ENCODE measurements at places on chromosomes 7 and 10.

- no peak for DNase-seq
Observed at GRCh38 chr7:127258111-127258510, 5.4 kb upstream of the GRM8 start.

DNA sequence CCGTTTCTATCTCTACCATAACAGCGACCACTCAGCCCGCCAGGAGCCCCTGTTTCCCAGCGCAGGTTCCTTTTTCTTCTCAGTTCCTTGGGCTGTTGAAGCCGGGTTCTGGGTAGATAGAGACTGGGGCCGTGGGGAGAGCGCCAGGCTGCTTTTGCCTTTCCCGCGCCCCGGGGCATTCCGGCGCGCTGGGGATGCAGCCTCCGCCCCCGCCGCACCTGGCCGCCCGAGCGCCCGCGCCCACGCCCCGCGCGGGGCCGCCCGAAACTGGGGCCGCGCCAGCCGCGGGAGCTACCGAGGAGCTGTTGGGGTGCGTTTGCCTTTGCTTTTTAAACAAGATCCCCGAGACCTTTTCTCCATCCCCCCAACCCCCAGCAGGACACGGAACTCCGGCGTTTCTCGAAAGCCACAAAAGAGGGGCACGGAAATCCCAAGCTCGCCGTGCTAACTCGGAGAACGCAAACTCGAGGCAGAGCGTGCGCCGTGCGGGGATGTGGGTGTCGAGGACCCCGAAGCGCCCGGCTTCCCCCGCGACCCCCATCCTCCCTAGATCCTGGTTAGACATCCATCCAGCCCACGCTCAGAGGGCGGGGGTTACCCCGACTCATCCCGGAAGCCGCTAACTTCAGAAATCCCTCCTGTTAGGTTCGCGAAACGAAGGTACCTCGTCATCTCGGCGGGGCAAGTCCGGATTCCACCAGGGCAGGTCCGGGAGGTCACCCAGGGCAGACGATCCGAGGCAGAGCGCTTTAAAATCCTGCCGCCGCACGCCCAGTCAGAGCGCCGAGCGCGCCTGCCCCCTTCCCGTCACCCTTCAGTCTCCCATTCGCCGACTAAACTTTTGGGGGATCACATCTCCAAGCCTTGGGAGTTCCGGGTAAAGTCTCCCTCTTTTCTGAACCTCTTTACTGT is 1.0 kb downstream of the GRM8 start:
- DNase-seq: no peak

GRCh38 chr10:106571192-106571946 is 593.1 kb downstream of the SORCS1 start:
- no peak for DNase-seq

- no peak for DNase-seq
Observed at GRCh38 chr7:130419658-130420057, 21.2 kb downstream of the CEP41 start.

DNA sequence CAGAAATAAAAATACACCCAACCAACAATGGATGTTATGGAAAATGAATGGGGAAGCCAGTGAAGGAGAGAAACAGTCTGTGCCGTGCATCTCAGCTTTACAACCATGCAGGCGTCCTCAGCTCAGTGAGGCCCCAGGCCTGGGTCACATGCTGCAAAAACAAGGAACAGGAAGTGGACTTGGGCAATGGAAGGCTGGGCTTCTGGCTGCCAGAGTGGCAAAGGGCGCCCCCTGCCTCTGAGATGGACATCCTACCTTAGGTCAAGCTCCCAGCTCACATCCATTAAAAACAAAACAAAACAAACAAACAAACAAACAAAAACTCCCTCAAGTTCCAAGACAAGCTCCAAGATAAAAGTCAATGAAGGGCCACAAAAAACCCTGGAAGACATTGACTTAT is 54.7 kb upstream of the AFAP1L2 start:
- no peak for DNase-seq

GRCh38 chr10:110378006-110378405 is 73.3 kb upstream of the SMNDC1 start:
- DNase-seq: no peak

- no peak for DNase-seq
Observed at GRCh38 chr10:78215645-78216044, 182.0 kb downstream of the RPS24 start.

DNA sequence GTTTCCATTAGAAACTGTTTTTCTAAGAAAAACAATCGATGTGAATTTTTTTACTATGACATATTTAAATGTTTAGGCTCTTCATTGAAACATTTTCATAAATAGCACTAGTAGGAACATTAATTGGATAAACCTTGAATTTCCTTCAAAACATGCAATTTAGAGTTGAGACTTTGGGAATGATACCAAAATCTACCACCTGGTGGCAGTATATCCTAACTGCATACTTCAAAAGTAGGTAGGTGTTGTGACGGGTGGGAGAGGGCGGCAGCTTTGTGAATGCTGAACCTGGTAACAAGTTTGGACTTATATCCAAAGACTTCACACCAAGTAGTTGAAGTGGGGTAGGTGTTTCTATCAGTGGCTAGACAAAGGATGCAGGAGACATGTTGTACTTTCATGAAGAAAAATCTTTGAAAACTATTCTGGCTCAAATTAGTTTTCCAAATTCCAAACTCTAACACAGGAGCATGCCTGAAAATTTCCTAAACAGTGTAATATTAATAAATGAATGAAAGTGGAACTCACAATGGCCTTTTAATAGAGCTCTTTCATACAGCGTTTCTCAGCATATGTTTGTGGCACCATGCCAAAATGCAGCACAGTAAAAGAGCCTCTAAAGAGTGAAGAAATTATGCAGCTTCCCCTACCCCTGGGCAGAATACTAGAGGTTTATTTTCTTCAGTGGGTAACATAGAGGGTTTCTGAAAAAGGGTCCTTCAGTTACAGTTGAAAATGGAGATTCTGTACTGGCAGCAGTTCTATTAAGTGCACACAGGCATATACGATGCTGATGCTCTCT is 201.0 kb upstream of the TPK1 start:
- peak; percentile 47 for DNase-seq

- DNase-seq: no peak
Observed at GRCh38 chr10:43452356-43452914, 15.5 kb downstream of the ZNF487 start.

DNA sequence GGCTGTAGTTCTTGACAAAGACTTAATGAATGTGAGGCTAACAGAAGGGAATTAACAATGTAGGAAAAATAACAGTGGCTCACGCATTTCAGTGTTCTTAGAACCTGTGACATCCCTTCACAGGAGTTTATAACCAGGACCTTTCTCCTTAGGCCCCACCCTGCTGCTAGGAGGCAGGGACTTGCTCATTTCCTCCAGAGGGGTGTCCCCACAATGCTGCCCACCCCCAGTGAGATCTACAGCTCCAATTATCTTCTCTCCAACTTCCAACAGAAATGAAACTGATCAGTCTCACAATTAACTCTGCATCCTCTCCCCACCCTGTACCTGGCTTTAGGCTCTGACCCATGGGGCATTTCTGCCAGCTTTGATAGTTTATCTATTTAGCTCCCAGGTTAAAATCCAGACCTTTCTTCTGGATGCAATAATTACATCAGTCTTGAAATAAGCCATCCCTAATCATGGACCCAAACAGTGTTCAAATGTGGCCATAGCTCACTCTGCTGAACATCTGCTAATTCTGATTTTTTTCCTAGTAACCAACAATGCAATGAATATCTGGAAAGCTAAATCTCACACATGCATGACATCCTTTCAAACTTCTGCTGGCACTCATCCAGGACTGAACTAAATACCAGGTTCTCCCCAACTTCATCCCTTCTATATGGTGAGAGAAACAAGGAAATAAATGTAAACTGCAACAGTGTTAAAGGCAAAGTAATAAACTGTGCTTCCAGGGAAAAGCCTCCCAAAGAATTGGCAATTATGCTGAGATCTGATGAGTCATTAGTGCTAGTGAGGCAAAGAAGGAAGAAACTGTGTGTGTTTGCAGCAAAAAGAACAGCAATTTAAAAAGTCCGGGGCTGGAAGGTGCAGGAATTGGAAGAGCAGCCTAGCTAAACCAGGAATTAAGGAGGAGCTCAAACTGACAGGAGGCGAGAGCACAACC is 64.6 kb downstream of the HERPUD2 start:
- no peak for DNase-seq

GRCh38 chr7:114363292-114363691 is 51.3 kb upstream of the FOXP2 start:
- no peak for DNase-seq

DNA sequence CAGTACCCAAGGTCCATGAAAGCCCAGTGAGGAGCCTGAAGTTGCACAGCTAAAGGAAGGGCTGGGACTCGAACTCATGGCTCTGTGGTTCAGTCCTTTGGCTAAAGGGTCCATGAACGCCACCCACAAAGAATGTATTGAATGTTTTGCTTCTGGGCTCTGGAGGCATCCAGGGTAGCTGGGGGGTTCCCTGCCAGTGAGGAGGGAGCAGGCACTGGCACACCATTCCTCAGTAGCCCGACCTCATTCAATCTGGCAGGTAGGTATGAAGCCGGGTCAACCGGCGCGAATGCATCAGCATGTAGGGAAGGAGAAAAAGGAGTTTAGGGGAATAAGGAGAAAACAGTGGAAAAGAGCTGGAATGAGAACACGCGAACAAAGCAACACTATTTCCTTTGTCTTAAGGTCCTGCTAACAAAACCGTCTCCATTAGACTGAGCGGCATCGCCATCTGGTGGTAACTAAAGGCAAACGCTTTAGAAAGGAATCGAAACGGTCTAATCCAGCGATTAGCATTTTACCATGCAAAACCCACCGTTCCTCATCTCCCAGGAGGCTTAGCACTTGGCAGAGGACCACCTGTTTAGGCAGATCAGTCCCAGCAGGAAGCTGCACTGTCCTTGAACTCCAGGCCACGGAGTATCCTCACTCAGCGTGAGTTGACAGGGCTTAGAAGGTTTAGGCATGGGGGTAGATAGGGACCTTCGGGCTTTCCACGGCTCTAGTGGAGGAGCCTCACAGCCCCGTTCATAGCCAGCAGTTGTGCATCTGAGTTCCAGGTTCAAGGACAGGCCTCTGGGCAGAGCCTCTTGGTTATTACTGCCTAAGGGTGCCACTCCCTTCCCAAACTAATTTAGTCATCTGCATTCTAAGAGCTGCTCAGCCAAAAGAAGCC is 122.8 kb downstream of the UBE2H start:
- DNase-seq: no peak

GRCh38 chr10:6583447-6583846 is 3.4 kb upstream of the PRKCQ start:
- no peak for DNase-seq

DNA sequence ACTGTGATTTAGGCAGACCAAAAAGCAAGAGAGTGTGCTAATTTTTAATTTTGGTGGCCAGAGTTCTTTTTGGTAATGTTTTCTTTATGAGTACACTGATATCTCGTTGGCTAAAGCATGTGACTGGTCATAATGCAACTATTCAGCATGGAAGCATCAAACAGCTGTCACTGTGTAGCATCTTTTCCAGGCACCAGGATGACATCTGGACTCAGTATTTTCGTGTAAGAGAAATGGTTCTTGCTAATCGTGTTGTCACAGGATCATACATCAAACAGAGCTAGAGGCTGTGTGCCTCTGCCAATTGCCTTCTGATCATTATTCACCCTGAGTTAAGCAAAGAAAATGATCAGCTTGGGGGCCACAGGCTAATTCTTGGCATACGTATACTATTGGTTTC is 118.9 kb downstream of the SND1 start:
- DNase-seq: no peak

DNA sequence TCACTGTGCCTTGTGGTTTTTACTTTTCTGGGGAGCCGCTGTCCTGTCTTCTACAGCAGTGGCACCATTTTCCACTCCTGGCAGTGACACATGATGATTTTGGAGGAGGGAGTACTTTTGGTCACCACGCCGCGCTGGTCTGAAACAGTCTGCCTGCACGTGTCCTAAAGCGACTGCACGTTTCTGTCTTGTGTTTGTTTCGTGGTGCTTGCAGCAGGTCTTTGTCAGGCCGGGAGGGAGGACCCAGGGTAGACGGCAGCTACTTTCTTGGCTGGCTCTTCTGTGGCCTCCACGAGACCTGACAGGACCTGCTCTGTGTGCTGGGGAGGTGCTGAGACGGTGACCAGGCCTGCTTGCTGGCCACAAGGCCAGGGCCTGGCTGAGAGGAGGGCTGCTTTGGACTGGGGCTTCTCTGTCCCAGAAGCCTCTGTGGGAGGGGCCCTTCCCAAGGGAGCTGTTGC is 82.0 kb downstream of the GLRX3 start:
- DNase-seq: no peak

- DNase-seq: no peak
Observed at GRCh38 chr10:62335326-62335725, 38.8 kb upstream of the ZNF365 start.

DNA sequence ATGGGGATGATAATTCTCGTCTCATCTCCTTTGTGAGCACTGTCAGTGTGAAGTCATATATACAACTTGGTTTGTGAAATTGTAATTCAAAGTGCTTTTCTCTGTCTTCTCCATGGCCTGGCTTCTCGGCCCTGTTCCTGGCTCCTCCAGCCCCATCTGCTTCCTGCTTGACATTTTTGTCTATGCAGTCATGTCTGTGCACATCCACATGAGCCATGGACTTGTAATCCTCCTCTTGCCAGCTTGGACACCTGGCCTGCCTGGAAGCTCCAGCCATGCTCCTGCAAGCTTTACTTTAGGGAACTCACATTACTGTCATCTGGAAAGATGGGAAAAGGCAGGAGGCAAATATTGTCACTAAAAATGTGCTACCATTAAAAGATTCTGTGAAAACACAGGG is 576.0 kb upstream of the DPP6 start:
- DNase-seq: no peak

- no peak for DNase-seq
Observed at GRCh38 chr10:47031211-47031900, 120.1 kb downstream of the PTPN20 start.

DNA sequence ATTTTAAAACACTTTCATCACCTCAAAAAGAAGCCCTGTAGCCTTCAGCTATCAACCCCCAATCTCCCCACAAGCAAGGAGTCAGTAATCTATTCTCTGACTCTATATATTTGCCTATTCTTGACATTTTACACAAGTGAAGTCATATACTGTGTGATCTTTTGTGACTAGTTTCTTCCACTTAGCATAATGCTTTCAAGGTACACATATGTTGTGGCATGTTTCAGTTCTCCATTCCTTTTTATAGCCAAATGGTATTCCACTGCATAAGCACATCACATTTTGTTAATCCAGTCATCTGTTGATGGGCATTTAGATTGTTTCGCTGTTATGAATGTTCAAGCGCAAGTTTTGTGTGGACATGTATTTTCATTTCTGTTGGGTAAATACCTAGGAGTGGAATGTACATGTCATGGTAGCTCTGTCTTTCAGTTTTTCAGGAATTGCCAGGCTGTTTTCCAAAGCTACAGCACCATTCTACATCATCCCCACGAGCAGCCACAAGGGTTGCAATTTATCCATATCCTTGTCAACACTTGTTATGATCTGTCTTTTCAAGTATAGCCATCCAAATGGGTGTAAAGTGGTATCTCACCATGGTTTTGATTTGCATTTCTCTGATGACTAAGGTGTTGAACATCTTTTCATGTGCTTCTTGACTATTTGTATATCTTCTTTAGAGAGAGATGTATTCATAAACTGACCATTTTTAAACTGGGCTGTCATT is 405.6 kb downstream of the KCNMA1 start:
- DNase-seq: no peak

- no peak for DNase-seq
Observed at GRCh38 chr7:1248143-1248915, 15.7 kb downstream of the UNCX start.

- DNase-seq: no peak
Observed at GRCh38 chr7:74656441-74656836, 1.1 kb upstream of the GTF2I start.

GRCh38 chr7:21671859-21672258 is 129.0 kb downstream of the DNAH11 start:
- DNase-seq: no peak
